CD4-positive, alpha-beta T cell treated with Interleukin-2 at 100 ng/mL for 4 hours (primary cell): ENCODE measurements at places on chromosomes 16 and 17.

GRCh38 chr16:57084996-57085395 is 7.4 kb upstream of the CPNE2 start:
- DNase-seq = no peak

DNA sequence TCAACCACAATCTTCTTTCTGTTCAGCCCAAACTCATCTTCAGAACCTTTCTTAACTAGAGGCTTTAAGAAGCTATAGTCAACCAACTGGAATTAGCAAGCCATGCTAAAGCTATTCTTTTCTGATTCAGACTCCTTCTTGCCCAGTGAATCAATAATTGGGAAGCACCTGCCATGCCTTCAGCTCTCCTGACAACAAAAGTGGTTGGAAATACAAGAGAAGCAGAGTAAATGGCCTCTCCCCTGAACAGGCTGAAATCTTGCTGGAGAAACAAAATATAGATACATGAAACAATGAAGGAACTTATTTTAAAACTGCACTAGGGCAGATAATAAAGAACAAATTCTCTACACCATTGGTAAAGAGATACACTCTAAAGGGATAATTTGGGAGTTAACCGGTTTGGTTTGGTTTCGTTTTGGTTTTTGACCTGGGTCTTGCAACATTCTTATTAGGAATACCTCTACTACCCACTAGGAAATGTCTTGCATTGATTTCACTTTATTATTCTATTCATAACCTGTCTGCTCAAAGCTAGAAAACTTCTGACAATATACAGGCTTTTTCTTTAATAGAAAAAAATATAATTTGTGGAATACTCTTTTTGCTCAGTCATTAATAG is 173.6 kb upstream of the DYNLRB2 start:
- DNase-seq = no peak

DNA sequence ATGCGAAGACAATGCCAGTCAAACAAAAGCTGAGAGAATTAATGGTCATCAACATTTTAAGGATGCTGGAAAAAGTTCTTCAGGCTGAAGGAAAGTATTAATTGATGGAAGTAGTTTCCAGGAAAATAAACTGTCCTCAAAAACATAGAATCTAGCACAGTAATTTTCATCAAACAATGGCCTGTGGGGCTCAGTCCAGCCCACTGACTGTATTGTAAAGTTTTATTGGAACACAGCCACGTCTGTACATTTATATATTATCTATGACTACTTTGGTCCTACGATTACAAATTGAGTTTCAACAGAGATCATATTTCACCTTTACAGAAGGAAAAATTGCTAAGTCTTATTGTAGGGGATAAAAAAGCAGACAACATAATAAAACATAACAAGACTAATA is 484.5 kb downstream of the KCNJ2 start:
- DNase-seq = no peak

GRCh38 chr16:84398701-84399100 is 30.4 kb downstream of the ATP2C2 start:
- DNase-seq = no peak

DNA sequence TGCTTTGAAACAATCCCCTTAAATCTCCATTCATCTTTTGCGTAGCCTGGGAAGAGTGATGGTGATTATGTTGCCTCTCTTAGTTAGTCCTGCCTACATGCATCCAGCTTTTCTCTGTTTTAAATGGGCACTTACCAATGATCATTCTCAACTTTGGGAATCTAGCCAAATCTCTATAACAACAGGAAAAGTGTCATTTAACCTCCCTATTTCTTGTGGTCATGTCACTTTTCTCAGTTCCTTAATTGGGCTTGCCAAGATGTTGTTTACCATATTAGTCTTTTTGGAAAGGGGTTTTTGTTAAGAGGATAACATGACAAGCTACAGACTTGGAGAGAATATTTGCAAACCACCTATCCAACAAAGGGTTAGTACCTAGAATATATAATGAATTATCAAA is 15.6 kb upstream of the CLEC10A start:
- no peak for DNase-seq

GRCh38 chr17:50832864-50833381 is 2.5 kb upstream of the WFIKKN2 start:
- DNase-seq = no peak

DNA sequence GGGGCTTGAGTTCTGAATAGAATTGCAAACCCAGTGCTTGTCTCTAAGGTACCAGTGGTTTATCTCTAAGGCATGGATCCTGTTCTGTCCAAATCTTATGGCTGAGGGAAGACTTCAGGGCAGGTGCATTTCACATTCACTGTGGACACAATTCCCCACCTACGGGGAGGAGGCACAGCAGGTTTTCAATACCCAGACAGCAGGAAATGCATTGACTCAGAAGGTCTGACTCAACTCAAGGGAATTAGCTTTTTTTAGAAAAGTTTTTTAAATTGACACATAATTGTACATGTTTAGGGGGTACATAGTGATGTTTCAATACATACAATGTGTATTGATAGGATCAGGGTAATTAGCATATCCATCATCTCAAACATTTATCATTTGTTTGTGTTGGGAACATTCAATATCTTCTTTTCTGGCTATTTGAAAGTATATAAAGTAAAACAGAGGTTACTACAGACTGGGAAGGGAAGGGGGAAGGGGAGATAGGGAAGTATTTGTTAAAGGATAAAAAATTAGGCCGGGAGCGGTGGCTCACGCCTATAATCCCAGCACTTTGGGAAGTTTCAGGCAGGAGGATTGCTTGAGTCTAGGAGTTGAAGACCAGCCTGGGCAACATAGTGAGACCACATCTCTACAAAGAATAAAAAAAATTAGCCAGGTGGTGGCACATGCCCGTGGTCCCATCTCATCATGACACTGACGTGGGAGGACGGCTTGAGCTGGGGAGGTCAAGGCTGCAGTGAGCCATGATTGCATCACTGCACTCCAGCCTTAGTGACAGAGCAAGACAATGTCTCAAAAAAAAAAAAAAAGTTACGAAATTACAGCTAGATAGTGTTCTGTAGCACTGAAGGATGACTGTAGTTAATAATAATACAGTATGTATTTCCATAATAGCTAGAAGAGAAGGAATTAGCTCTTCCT is 54.9 kb downstream of the RGS9 start:
- DNase-seq = no peak
